ENCODE measurements at places on chromosomes 6 and 20.

DNA sequence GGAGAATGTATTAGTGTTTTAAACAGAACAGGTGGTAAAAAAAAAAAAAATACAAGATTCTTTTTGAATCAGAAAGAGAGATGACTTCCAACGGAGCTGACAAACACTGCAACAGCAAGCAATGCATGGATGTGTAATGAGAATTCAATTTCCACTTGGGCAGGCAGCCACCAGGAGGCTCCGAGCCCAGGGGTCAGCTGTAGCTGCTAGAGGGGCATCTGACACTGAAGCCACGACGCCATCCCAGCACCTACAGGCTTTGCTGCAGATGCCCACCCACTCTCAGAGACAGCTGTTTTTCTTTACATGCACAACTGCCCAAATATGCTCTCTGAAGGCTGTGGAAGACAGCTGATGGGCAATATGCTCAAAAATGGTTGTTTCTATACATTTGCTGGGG is 75.4 kb downstream of the ELOVL5 start:
- DNase-seq = no peak

DNA sequence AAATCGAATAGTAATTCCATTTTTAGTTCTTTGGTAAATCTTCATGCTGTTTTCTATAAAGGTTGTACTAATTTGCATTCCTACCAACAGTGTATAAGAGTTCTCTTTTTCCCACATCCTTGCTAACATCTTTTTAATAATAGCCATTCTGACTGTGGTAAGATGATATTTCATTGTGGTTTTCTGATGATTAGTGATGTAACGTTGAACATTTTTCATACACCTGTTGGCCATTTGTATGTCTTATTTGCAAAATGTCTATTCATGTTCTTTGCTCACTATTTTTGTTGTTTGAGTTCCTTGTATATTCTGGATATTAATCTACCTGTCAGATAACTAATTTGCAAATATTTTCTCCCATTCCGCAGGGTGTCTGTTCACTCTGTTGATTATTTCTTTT is 64.5 kb downstream of the LIN28B start:
- DNase-seq = no peak

DNA sequence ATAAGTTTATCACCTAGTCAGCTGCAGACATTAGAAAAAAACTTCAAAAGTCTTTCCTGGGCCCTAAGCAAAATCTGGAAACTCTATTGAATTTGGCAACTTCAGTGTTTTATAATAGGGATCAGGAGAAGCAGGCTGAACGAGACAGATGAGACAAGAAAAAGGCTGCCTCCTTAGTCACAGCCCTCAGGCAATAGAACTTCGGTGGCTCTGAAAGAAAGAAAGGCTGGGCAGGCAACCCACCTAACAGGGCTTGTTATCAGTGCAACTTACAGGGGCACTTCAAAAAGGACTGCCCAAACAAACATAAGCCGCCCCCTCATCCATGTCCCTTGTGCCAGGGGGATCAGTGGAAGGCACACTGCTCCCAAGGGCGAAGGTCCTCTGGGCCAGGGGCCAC is 657.9 kb upstream of the HS3ST5 start:
- no peak for DNase-seq

DNA sequence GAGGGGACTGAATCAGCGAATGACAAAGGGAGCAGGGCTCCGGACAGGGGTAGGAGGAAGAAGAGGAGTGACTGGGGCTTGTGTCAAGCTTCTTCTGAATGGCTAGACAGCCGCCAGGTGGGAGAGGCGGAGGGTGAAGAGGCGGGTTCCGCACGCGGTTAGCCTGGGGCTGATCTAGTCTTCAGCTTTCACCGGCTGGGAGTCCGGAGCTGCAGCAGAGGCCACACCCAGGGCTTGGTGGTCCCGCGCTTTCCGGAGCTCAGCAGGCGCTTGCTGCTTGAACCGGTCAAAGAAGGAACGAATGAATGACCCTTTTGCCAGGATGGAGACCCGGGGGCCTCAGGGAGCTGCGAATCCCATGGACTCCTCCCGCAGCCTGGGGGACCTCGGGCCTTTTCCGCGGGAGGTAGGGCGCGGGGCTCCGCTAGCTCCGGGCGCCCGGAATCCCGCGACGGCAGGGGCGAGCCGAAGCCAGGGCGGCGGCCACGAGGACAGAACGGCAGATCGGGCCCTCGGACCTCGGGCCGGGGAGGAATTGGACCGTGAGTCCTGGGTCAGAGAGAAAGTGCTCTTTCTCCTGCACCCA is at the start of gene C6orf141:
TSS of gene C6orf141 (plus strand) at position 177 of the 586 bp plus-strand sequence. CDS start at position 302, 125 bp downstream.
- DNase-seq = no peak

DNA sequence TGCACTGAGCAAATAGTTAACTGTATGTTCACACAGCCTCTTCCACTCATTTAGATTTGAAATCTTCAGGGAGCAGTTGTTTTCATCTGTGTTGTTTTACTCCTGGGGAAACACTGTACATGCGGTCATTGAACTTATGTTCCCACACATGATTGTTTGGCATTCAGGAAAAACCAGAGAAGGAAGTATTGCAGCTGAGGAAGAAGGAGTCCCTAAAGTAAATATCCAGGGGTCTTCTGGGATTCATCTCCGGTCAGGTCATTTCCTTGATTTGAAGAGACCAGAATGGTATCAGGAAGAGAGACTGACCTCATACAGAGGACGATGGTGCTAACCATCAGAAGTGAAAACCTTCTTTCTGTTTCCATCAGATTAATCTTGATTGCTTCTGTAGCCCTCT is 52.5 kb downstream of the DCBLD1 start:
- no peak for DNase-seq

GRCh38 chr6:75266716-75267291 is 17.8 kb downstream of the TMEM30A start:
- no peak for DNase-seq

DNA sequence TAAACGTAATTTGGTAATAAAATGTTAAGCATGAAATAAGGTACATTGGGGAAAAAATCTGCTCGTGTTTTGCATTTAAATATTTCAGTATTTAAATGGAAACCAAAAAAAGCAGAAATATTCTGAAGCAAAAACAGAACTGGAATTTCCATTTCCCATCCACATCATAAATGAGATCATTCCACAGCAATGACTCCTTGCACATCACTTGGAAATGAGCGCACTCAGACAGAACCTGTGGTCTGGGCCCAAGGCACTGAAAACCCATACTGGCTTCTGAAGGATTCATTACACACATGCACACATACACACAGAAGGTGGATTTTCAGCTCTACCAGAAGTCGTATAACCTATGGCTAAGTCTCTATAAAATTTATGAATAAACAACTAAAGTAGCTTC is 174.8 kb downstream of the IBTK start:
- no peak for DNase-seq

DNA sequence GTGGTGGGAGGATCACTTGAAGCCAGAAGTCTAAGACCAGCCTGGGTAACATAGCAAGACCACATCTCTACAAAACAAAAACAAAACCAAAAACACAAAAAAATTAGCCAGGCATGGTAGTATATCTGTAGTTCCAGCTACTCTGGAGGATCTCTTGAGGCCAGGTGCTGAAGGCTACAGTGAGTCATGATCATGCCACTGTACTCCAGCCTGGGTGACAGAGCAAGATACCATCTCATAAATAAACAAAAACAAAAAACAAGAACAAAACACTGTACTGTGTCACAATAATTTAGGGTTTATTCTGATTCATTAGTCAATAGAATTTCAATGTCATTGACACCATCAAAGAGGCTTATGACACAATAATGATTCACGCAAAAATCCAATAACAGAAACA is 1121.7 kb upstream of the MAP3K7 start:
- DNase-seq = no peak

DNA sequence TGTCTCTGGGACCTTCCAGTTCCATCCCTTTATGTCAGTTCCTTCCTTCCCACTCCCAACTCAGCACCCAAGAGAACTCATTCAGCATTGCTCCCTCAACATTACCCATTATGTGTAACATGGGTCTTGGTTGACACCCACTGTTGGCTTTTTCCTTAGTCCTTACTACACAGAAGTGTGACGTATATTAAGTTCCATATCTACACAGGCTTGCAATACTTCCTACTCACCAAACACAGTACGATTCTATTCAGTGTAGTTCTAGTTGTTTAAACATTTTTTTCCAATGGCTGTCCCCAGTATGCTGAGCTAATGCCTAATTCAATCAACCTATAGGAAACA is 37.7 kb downstream of the ARHGAP18 start:
- no peak for DNase-seq

GRCh38 chr20:384723-385122 is 4.2 kb downstream of the TRIB3 start:
- no peak for DNase-seq

DNA sequence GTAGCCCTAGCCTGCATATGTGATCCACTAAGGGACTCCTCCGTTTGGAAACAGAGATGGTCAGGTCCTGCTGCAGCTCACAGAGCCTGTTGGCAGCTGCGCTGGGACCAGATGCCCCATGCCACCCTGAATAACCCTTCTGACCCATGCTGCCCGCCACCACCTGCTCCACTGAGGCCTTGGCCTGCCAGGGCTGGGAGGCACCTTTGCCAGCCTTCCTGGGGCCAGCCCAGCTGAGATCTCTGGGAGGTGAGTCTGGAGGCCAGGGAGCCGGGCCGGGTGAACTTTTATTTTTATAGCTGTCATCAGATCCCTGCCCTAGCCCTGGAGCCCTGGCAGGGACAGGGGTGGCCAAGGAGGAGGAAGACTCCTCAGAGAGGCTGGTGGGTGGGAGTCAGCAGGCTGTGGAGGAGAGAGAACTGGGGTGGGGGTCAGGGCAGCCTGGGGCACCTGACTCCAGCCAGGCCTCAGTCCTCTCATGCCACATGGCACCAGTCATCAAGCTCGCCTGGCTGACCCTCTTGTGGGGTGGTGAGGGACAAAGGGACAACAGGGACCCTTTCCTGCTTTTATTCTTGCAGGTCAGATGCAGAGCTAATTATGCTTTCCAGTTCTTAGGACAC is 10.0 kb downstream of the CEBPB start:
- DNase-seq = no peak

GRCh38 chr6:115668211-115668610 is 392.5 kb downstream of the FRK start:
- DNase-seq = no peak

- DNase-seq = no peak
Measured at GRCh38 chr20:37992802-37993409, 40.4 kb downstream of the TTI1 start.

- DNase-seq = no peak
Measured at GRCh38 chr6:147625946-147626345, 117.5 kb downstream of the SAMD5 start.

GRCh38 chr6:37990762-37991525 is 171.4 kb downstream of the ZFAND3 start:
- DNase-seq = no peak

DNA sequence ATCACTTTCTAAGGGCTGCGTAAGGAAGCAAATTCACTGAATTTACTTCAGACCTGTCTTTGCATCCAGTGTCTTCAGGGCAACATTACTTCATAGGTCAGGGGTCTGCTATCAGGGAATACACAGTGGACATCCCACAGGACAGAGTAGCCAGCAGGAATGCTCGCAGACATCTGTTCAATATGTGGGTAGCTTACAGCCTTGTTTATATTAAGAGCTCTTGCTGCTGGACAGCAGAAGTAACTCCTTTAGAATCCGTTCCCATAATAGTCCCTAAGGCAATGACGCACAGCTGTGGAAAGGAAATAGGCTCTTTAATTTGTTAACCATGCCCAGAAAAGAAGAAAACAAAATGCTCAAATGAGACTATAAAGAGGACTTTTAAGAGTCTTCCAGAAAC is 198.7 kb downstream of the MOXD1 start:
- DNase-seq = no peak

GRCh38 chr6:23377830-23378229 is 748.2 kb upstream of the NRSN1 start:
- DNase-seq = no peak

DNA sequence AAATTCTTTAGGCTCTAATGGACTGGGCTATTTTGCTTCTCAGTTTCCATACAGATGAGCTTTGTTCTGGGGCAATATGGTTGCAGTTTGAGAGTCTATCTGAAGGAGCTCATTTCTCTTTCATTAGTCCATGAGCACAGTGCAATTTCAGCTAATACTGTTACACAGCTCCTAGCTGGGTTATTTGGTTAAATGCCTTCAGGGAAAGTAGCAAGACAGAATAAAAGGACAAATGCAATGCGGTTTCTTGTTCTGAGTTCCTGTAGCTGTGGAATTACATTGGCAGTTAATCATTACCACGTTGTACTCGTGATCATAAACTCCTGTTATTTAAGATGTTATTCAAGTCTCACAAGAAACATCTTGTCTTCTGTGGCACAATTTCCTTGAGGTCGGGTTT is 127.7 kb downstream of the BFSP1 start:
- no peak for DNase-seq

DNA sequence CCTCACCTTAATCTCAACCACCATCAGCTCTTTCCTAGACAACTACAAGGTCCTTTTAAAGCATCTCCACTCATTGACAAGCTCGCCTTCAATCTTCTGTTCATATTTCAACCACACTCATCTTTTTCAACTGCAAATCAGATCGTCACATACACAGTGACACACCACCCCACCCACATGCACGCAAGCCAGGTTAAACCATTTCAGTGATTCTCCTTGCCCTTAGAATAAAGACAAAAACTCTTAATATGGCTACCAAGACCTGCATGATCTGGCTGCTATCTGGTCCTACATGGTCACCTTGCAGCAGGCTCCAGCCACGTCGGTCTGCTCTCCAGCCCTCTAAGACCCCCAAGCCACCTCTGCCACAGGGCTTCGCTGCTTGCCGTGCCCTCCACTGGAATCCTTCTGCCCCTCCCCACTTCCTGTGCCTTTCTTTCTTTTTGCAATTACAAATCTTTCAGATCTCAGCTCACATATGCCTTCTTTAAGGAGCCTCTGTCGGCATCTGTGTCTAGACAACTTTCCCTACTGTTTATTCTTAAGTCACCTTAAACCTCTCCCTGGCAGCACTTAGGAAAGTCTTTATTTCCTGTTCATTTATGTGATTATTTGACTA is 507.3 kb upstream of the ARID1B start:
- no peak for DNase-seq

DNA sequence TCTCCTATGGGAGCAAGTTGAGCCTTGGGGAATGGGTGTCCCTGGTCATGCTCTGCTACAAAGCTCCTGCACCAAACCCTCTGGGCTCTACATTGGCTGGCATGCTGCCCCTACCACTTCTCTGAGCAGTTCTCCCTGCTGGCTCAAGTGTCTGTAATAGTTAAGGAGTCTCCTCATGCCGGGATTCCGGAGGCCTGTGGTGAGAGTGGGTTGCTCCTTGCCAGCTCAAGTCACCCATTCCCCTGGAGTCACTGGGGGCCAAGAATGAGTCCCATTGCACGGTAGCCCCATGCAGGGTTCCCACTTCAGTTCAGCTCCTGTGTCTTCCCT is 173.9 kb downstream of the PRDM13 start:
- no peak for DNase-seq

- DNase-seq = no peak
Measured at GRCh38 chr20:2357114-2357513, 23.6 kb upstream of the TGM6 start.

GRCh38 chr20:32752458-32753250 is 9.4 kb upstream of the COMMD7 start:
- DNase-seq = no peak

GRCh38 chr6:168920289-168920688 is 333.4 kb downstream of the THBS2 start:
- no peak for DNase-seq
